ENCODE measurements at places on chromosomes 2 and 18.

- DNase-seq = no peak
Measured at GRCh38 chr2:174465327-174465726, 21.5 kb downstream of the GPR155 start.

DNA sequence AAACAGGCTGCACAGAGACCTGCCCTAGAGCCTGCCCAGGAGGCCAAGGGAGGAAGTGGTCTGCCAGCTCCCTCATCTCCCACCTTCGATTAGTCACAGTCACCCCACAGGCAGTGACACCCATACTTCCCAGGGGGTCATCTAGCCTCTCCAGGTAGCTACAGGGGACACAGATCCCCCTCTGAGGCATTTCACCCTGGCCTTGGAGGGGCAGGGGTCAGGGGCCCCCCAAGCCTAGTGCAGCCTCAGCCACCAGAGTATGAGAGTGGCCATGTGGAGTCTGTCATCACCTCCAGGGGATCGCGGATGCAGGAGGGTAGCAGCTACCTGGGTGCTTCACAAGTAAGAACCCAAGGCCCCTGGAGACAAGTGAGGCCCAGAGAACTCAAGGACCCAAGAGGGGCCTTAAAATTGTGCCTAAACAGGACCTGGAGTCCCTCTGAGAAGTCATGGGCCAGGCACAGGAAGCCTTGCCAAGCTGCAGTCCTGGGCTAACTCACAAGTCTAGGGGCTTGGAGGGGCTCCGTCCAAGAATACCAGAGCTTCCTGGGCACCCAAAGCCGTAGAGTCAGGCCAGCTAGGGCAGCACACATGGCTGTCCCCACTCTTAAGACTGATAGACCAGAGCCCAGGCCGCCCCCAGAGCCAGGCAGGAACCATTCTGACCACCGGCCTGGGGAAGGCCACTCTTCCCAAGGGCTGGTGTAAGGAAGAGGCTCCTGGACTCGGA is 354.3 kb upstream of the ID2 start:
- no peak for DNase-seq

GRCh38 chr18:31432316-31432715 is 15.2 kb upstream of the DSG3 start:
- no peak for DNase-seq

DNA sequence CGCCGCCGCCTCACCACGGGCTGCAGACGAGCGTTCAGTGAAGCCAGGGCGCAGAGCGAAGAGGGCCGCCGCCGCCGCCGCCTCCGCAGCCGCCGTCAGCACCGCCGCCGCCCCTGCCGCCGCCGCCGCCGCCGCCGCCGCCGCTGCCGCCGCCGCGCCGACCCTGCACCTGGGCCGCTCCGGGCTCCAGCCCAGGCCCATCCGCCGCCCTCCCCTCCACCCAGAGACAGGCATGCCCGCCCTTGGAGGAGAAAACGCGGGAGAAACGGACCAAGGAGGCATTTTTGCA is 3.0 kb downstream of the POU3F3 start:
- DNase-seq = no peak

GRCh38 chr2:197994751-197995150 is 190.4 kb downstream of the PLCL1 start:
- DNase-seq = no peak

GRCh38 chr2:201953880-201954279 is 79.8 kb upstream of the FZD7 start:
- no peak for DNase-seq

GRCh38 chr2:176575237-176575744 is 306.0 kb downstream of the MTX2 start:
- no peak for DNase-seq

DNA sequence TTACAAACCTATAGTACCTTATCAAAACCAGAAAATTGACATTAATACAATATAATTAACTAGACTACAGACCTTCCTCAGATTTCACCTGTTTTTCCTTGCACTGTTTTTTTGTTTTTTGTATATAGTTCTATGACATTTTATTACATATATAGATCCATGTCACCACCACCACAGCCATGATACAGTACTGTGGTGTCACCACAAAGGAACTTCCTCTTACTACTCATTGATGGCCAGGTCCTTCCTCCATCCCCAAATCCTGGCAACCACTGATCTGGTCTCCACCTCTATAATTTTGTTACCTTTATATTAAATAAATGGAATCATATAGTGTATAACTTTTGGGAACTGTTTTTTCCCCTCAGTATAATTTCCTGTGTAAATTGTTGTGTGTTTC is 19.4 kb upstream of the ATP6V1B1 start:
- DNase-seq = no peak

- DNase-seq = no peak
Measured at GRCh38 chr2:189824694-189825396, 40.6 kb downstream of the PMS1 start.

GRCh38 chr2:97970293-97971060 is 25.3 kb downstream of the TMEM131 start:
- no peak for DNase-seq

- no peak for DNase-seq
Measured at GRCh38 chr2:1321321-1321720, 91.9 kb upstream of the TPO start.

- DNase-seq = no peak
Measured at GRCh38 chr2:174692256-174692919, 71.9 kb downstream of the CHRNA1 start.

All from Calu3 (cell line).